ENCODE measurements at places on chromosomes 7 and 10.

- DNase-seq = no peak
Measured at GRCh38 chr10:74388801-74389200, 237.8 kb downstream of the ADK start.

DNA sequence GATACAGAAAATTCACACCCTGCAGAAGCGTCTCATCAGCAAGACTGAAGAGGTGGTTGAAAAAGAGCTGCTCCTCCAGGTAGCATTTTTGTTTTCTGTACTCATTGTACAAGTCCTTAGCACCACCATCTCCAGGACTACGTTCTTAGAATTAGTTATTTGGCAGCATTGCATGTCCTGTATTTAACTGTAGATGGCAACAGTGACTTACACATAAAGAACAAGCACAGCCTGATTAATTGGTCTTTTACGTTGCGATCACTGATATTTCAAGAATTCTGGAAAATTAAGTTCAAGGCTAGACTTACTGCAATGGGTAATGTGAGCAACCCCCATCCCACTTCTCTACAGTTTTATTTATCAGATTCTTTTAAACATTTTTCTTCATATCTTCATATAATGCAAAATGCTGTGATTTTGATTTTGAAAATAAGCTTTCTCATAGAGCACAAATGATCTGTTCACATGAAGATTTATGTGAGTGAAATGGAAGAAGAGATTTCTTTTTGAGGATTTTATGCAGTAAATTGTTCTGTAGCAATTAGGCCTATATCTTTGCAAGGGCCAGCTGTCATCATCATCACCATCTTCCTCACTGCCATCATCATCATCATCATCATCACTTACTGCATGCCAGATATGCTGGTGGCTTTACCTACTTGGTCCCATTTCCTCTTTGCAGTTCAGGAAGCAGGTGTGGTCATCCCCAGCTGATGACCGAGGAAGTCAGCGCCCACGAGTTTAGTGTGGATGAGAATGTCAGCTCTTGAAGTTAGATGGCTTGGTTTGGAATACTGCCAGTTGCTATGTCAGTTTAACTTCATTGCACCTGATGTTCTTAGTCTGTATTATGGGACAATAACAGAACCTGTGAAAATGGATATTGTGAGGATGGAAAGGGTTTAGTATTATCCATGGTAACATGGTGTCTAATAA, 53.4 kb downstream of the CFAP58 start:
- DNase-seq = no peak

DNA sequence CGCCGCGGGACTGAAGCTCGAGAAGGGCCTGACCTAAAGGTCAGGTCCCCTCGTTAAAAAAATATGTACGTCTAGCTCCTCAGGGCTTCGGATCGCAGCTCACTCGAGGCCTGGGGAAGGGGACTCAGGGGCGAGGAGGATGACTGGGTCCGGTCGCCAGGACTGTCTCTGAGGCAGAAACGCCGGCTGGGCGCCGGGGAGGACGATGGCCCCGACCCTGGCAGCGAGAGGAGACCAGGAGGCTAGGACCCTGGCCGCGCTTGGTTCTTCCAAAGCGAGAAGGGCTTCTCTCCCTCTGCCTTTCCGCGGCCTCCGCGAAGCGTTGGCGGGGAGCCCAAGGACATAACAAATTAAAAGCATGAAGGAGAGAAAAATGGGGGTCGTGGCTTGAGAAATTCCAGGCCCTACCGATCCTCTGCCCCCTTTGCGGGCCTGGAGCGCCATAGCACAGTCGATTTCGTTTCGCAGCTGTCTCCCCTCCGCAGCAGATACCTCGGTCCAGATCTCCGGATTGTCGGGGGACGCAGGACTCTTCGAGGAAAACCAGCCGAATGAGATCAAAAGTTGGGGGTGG, 3.1 kb downstream of the NKX2-3 start:
- no peak for DNase-seq

DNA sequence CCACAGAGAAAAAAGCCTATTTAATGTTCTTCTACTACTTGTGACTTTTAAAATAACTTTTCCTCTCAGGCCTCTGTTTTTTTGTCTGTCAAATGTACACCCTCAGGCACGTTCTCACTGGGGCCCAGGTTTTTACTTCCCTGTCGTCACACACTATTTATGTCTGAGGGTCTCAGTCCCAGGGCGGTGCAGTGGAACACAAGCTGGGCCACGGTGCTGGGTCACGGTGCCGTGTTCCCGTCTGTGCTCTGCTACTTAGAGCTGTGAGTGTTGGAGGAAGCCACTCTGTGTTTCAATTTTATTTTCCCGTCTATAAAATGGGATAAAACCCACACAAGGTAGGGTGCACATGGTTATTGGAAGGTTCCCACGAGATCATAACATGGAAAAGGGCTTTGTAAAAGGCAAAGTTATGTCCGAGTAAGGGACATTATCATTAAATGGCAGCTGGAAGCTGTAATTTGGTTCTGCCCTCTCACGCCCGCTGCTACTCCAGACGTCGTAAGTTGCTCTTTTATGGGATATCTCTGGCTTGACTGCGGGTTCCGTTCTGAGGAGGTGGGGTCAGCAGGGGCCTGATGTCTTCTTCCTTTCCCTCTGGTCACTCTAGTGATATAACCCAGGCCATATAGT, 25.2 kb downstream of the ZNF775 start:
- DNase-seq = no peak

- DNase-seq = no peak
Measured at GRCh38 chr7:142789441-142789840, 18.7 kb downstream of the PRSS2 start.

DNA sequence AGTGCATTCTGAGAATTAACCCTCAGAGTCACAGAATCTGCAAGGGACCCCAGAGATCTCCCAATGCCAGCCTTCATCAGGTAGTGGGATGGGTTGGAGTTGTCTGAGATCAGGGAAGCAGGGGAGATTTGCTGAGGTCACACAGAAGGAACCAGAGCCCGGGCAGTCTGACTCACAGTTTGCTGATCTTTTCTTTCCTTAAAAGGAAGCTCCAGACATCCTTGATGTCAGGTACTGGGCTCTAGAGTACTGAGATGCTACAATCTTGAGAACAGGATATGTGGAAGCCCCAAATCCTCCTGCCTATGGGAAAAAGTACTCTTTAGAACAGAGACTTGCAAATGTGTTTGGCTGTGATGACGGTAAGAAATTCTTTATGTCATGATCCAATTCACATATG, 706 bp downstream of the TBATA start:
- DNase-seq = no peak

GRCh38 chr7:33044986-33045385, 17.6 kb downstream of the NT5C3A start:
- no peak for DNase-seq

DNA sequence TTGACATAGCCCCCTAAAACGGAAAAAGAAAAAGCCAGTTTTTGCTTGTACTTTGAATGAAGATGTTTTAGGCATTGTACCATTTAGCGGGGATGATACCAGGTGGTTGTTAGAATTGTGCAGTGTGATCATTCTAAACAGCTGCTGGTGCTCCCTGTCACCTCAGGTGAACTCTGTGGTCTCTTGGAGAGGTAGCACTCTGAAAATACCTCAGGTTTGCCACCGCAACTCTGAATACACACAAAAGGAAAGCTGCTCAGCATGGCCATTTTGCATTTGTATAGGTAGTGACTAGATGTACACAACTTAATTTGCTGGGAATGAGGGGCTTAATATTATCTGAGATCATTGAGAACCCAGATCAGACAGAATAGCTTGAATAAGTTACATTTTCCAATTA, 52.6 kb downstream of the PLEKHA8 start:
- no peak for DNase-seq

DNA sequence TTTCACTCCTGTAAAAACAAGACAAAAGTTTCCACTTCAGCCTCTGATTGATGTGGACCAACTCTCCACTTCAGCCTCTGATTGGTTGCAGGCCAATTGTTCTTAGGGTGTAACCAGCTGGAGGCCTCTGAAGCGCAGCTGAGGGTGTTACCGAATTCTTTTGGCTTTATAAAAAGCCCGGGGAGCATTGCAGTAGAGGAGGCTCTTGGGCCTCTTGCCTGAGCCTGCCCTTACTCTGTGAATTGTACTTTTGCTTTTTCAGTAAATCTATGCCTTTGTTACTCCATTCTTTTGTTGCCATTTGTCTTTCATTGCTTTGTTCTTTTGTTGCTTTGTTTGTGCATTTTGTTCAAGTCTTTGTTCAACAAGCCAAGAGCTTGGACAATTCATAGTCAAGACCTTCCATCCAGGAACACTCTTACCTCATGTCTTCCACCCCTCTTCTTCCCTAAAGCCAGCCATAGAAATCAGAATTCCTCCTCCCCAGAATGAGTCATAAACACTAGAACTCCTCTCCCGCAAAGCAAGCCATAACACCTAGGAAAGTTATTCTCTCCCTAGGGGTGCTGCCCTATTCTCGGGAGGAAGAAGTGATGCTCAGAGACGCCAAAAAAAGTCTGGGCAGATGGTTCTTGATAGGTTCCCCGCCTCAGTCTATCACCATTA, 53.5 kb upstream of the ARMC3 start:
- no peak for DNase-seq

GRCh38 chr7:81707196-81707595, 62.7 kb downstream of the HGF start:
- no peak for DNase-seq

DNA sequence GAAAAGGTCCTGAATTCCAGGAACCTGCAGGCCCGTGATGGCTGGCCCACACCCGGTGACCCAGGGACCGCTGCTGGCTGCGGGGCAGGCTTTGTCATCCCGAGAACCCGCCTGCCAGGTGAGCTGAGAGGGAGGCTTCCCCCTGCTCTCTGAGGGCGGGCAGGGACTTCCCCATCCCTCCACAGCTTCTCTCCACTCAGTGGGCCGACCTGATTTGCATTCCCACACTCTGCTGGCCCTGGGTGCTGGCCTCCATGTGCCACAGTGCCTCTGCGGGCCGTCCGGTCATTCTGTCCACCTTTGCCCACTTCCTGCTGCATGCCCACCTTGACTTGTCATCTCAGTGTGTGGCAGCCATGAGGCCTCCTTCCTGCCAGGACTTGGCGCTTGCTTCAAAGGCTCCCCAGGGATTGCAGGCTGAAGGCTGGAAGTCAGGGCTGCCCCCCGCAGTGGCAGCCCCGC, 35.3 kb downstream of the PALD1 start:
- no peak for DNase-seq

GRCh38 chr10:128630787-128631252, 504.6 kb upstream of the MKI67 start:
- no peak for DNase-seq

GRCh38 chr10:7136016-7136415, 274.8 kb downstream of the SFMBT2 start:
- no peak for DNase-seq

DNA sequence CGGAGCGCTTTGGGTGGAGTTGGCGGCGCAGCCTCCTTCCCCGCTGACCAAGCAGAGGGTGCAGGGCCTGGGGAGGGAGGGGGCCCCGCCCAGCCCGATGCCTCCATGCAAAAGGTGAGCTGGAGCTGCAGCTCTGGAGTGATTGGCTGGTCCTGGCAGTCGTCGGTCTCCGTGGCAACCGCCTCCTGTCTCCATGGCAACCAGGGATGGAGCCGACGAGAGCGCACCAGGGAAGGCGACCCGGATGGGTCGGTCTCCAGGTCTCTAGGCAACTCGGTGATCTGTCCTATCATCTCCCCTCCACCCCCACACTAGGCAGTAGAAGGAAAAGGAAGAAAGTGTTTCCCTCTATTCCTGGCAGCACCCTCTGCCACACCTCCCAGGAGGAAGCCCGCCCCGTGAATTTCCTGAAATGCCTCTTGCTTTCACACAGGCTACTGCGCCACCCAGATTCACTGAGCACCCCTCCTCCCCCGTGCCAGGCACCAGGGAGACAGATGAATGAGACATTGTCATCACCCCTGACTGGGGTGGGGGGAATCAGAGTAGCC, 647 bp upstream of the NACAD start:
- peak; percentile 81 for DNase-seq

DNA sequence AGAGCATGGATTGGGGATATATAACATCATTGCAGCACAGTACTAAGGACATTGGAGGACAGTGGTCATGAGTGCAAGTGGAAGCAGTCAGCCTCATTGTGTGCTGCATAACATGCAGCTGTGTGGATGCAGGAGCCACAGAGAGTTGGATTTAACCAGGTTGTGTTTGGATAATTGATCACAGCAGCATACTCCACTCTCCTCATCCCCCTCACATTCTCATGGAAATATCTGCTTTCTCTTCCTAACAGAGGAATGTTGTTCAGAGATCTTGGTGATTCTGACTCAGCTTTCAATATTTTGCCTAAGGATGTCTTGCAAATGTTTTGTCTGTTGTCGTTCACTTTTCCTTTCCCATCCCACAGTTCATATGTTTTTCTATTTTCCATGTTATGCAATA, 31.8 kb upstream of the LSM8 start:
- no peak for DNase-seq

GRCh38 chr10:95845411-95845810, 62.4 kb upstream of the CC2D2B start:
- no peak for DNase-seq

- peak; percentile 42 for DNase-seq
Measured at GRCh38 chr10:133347710-133348517, 741 bp downstream of the PRAP1 start.

- no peak for DNase-seq
Measured at GRCh38 chr7:135200821-135201331, 10.4 kb downstream of the WDR91 start.

GRCh38 chr7:1054438-1054837, 10.1 kb downstream of the GPR146 start:
- peak; percentile 79 for DNase-seq

Measured in right cardiac atrium (tissue), 5 donors.